ENCODE measurements at places on chromosomes 16 and 17. TPM values are rescaled to one million over a fixed set of nuclear protein-coding genes. Genes with fewer than 3 reads are reported as not detected.

DNA sequence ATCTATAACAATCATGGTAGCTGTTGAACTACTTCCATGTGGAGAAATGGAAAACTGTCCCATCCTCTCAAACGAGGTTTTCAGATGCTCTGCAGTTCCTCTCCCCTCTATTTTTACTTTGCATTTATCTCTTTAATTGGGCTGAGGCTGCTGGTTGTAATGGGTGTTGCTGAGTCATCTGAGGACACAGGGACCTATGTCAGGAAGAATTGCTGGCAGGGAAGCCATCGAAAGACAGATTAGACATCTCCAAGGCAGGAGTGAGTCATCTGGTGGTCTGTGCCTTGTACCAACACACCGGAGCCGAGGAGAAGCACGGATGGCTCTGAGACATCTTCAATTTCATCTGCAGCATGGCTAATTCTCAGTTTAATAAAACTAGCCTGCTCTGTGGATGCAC, 394.5 kb downstream of the GRIN2A start:
- DNase-seq = no peak

GRCh38 chr16:50683689-50684374, 2.7 kb upstream of the SNX20 start:
- DNase-seq = no peak

GRCh38 chr17:83179374-83179773, 100.0 kb downstream of the METRNL start:
- DNase-seq = no peak

Gene KRTAP4-2
- total RNA-seq = not detected

DNA sequence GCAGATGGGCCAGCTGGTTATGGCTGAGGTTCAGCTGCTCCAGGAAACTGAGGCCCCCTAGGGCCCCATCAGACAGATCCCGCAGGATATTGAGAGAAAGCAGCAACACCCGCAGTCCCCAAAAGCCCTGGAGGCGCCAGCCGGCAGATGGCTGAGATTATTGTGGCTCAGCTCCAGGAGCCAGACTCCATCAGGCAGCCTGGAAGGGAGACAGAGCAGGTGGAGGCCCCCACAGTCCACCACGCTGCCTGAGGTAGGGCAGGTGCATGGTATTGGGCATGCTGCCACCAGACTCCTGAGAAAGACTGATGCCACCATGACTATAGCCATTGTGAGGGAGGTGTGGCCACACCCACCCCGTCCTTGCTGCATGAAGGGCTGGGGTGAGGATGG, 9.5 kb upstream of the TMEM101 start:
- no peak for DNase-seq

GRCh38 chr16:30394592-30395154, 547 bp upstream of the ZNF48 start:
- DNase-seq = no peak

GRCh38 chr17:78501241-78502036, 75.8 kb downstream of the DNAH17 start:
- no peak for DNase-seq

Gene FGF11
- total RNA-seq = 2.4 TPM

- no peak for DNase-seq
Observed at GRCh38 chr16:8818504-8819270, 21.0 kb downstream of the PMM2 start.
